Hematopoietic multipotent progenitor cell treated with erythropoietin and hydrocortisone succinate and interleukin-3 and kit ligand, for 6 days (in vitro differentiated cells): ENCODE measurements at places on chromosomes 6 and 20.

GRCh38 chr6:146962329-146962728 is 241.9 kb upstream of the STXBP5 start:
- no peak for DNase-seq

- DNase-seq, result no peak
These were observed 302.7 kb upstream of the ZFP64 start for GRCh38 chr20:52494244-52494643.

- DNase-seq, result peak; percentile 7
These were observed 628 bp downstream of the RBM24 start for GRCh38 chr6:17281497-17282481.

DNA sequence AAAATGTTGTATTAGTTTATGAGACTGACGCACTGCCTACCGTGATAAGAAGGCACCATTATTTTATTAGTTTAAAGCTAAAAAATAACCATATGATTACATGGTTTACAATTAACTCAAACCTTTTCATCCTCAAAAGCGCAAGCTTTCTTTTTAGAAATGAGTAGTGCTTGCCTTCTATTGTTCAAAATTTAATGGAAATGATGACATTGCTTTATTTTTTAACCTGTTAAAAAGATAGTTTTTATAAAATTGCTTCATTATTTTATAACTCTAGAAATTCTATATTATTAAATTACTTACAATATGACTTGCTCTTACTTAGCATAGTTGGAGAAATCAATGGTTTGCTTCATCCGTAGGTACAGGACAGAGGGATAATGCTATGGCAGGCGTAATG is 78.7 kb upstream of the HDDC2 start:
- DNase-seq, result no peak

- no peak for DNase-seq
These were observed 53.6 kb upstream of the SIRPA start for GRCh38 chr20:1841554-1842140.

- DNase-seq, result no peak
These were observed 234.3 kb downstream of the PACRG start for GRCh38 chr6:162962093-162962492.

DNA sequence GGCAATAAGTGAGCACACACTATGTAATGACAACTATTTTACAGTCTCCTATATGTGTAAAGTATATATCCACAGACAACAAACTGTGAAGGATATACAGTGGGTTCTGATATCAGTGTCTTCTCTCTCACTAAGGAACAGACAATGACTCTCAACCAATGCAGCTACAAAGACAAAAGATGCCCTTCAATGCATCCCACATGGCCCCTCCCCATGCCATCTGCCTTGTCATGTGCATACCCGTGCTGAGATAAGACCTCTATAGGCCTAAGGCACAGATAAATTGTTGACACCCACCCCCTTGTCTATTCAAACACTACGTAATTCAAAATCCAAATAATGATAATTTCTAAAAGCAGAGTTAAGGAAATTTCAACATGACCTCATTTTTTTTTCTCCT is 1123.5 kb upstream of the MAP3K7 start:
- no peak for DNase-seq

DNA sequence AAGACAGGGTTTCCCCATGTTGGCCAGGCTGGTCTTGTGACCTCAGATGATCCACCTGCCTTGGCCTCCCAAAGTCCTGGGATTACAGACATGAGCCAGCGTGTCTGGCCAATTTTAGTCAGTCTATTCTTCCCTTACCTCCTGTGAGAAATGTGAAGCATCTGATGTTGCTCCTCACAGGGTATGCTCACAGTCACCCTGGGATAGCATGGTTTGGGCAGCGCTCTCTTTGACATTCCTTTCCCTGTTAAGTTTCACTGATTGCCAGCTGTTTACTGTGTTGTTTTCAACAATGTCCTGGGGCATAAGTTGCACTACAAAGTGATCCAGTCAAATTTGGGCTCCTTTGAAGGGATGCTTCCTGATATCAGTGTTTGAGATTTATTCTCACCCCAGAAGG is 13.1 kb downstream of the CDC5L start:
- DNase-seq, result no peak

DNA sequence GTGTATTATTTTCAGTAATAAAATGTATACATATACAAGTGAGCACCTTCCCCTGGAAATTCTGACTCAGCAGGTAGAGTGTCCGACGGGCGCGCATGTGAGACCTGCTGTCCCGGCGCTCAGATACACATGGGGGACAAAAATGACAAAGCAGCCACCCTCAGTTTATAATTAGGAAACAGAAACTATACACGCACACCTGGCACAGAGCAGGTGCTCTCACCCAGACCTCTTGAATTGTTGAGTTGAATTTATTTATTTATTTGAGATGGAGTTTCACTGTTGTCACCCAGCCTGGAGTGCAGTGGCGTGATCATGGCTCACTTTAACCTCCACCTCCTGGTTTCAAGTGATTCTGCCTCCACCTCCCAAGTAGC is 180.4 kb downstream of the ZDHHC14 start:
- no peak for DNase-seq

- DNase-seq, result no peak
These were observed 97.7 kb upstream of the VGLL2 start for GRCh38 chr6:117167520-117168271.

- peak; percentile 27 for DNase-seq
These were observed 4.4 kb downstream of the FIG4 start for GRCh38 chr6:109695468-109695867.

DNA sequence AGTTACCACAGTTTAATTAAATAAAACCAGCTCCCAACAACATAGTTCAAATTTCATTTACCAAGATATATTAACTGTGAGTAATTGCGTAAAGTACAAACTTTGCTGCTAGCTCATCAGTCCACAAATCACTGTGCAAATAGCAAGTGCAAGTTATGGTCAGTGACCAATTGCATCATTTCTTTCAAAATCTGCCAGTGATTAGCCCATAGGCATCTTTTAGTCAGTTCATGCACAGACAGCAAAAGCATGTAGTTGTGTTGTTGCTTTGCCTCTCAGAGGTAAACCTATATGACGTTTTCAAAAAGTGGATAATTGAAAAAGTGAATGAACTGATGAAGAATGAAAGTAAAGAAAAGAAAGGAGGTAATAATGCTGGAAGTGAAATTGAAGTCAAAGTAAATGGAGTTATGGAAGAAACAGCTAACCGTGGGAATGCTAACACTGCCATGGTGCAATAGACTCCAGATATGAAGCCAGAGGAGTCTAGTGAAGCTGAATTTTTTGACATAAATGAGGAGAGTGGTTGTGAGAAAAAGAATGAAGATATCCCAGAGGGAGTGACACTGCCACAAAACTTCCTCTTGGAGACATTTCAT is 36.5 kb downstream of the ENPP1 start:
- no peak for DNase-seq

- no peak for DNase-seq
These were observed 7.6 kb upstream of the GCNT2 start for GRCh38 chr6:10513544-10513943.

DNA sequence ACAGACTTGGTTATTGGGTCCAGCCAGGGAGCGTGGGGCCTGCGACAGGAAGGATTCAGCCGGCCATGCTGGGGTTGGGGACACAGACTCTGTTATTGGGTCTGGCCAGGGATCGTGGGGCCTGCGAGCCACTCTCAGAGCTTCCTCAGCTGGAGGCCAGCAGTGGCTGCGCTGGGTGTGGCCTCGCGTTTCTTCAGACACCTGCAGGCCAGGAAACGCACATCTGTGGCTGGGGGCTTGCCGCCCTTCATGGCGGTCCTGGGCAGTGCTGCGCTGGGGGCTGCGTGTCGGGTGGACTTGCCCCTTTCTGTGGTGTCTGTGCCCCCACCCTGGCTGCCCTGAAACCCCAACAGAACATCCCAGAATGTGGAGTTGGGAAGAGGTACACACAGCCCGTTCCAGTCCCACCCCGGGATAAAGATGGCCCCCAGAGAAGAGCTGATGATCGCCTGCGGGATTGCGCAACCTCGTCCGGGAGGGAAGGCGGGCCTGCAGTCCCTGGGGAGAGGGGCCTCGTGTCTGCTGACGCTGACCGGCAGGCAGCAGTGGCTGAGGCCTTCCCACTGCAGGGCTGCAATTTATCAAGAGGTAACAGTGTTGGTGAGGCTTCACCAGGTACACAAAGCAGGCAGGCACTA is 16.9 kb upstream of the MTG2 start:
- DNase-seq, result no peak

GRCh38 chr20:58650181-58650775 is 805 bp upstream of the STX16 start:
- DNase-seq, result peak; percentile 27

- DNase-seq, result no peak
These were observed 167.5 kb downstream of the CD83 start for GRCh38 chr6:14284969-14285590.

DNA sequence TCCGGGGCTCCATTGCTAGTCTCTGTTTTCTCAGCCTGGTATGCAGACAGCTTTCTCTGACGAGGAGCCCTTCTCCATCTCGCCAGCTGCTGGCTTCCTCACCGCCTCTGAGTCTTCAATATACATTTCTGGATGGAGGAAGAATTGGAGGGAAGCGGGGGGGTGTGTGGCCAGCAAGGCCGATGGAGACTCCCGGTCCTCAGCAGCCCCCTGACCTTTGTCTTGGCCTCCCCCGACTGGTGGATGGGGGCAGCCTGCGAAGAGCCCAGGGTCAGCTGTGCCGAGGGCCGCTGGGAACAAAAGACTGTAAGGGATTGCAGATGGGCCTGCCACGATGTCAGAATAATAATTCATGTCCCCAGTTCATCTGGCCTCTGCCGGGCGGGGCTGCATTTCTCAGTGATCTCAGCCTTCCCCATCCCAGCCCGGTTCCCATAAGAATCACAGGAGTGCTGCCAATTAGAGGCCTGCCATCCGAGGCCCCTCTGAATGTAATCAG is 54.3 kb upstream of the STX16 start:
- DNase-seq, result no peak

GRCh38 chr6:92541448-92542060 is 877.8 kb downstream of the EPHA7 start:
- DNase-seq, result no peak

GRCh38 chr6:118528129-118528528 is 20.0 kb upstream of the PLN start:
- DNase-seq, result no peak

DNA sequence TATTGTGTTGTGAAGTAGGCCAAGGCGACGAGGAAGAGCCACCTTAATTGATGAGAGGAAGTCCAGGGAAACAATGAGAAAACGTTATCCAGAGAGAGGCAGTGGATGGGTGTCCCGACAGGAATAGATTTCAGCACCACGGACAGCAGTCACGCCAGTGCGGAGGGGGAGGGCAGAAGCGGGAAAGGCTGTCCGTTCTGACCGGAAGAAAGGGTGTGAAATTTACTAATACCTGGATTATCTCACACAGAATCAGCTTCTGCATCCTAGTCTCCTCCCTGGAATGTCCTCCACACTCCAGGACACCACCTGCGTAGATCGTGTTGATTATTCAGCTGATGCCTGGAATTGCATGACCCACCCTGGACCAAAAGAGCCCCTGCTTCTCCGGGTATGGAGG is 7.4 kb upstream of the BPIFA3 start:
- peak; percentile 86 for DNase-seq

DNA sequence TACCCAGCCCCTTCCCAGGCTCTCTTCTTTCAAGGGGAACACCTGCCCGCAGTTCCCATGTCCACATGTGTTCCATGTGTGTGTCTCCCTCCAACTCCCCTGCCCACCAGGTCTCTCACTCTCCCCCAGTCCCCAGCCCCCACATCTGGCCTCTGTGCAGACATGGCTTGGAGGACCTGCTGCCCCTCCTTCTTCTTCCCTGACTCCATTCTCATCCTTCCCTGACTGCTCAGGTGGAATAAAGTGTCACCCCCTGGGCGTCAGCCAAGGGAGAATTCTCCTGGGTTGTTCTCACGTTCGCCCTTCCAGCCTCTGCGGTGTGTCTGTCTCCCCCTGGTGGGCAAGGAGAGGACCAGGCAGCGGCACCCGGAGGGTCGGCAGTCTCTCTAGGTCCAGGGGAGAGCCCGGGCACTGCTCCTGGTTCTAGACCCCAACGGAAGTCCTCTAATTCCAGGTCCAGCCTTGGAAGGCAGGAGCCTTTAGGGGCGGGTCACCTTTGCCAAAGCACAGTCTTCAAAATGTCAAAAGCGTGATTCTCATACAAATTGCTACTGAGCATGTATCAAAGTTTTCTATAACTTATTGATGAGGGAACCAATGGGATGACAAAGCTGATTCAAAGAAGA is 50.5 kb downstream of the EBF4 start:
- DNase-seq, result peak; percentile 85

DNA sequence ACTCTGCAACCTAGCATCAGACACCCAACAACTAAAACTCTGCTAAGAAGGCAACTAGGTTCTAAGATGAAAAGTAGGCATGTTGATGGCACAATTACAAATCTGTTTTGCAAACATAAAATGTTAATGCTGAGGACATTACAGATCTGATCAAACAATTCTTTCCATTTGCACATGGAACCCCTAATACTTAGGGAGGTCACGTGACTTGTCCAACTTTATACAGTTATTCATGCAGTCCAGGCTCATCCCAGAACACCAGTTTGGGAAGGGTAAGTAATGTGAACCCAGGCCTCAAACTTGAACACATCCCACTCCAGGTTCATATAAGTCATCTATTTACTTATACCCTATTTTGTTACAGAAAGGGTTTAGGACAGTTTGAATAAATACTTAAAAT is 247.2 kb downstream of the HACE1 start:
- no peak for DNase-seq

- no peak for DNase-seq
These were observed 116.9 kb downstream of the TTLL2 start for GRCh38 chr6:167441715-167442206.

DNA sequence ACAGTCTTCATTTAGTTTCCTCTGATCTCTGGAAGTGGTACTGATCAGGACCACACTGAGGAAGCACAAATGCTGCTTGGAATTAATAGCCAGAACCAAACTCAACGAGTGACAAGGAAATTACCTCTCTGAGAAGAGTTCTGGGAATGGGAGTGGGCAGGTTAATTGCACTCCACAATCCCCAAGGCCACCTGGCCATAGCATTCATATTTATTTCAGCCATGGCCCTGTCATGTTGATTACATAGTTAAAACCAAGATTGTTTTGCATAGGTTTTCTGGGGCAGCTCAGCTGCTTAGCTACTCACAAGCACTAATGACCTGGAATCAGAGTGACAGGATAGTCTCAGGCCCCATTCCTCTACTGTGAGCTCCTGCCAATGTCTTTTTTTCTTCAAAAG is 230.2 kb upstream of the RIMS1 start:
- DNase-seq, result no peak
